ENCODE measurements at places on chromosomes 11 and 22.

DNA sequence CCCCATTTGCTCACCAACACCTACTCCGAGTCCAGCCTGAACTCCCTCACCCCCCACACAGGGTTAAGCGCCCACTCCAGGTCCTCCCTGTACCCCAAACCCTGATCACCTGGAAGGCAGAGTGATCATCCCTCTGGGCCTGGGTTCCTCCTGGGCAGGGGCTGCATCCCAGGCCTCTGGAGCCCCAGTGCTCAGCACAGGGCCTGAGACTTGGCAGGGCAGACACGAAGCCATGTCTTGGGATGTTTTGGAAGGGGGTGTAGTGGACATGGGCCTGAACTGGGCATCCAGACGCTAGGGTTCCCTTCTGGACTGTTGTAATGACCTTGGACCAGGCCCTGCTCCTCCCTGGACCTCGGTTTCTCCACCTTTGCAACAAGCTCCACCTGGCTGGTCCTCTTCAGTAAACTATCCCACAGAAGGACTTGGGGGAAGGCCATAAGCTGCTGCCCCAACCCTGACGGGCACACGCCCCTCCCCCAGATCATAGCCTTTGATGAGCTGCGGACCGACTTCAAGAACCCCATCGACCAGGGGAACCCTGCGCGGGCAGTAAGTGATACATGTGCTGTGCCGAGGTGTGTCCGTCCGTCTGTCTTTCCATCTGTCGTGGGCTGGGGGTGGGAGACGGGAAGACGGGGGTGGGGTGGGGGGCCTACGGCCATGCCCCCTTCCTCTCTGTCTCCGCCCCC, 3.9 kb downstream of the CNIH2 start:
- no peak for DNase-seq

- DNase-seq: no peak
Observed at GRCh38 chr11:65915821-65916251, 3.0 kb downstream of the C11orf68 start.

DNA sequence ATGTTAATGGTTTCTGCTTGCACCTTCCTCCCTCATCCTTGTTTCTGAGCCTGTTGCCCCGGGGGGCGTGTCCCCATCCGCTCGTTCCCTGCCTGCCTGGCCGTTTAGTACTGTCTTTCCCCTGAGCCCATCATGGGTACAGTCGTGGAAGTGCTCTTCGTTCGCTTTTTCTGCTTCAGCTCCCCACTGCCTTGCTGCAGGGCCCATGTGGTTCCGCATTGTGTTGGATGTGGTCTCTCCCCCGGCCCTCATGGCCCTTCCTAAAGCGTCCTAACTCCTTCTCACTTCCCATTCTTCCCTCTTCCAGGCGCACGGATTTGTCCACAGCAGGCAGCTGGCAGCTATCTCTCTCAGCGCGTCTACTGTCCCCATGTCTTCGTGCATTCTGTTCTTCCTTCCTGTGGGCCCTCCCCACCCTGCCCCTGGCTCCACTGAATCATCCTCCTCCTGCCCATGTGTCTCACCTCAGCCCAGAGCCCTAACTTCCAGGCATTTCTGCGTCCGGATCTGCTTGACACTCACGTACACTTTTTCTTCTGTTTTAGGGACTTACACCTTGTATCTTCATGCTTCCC, 98.1 kb downstream of the ZBTB16 start:
- DNase-seq: no peak

DNA sequence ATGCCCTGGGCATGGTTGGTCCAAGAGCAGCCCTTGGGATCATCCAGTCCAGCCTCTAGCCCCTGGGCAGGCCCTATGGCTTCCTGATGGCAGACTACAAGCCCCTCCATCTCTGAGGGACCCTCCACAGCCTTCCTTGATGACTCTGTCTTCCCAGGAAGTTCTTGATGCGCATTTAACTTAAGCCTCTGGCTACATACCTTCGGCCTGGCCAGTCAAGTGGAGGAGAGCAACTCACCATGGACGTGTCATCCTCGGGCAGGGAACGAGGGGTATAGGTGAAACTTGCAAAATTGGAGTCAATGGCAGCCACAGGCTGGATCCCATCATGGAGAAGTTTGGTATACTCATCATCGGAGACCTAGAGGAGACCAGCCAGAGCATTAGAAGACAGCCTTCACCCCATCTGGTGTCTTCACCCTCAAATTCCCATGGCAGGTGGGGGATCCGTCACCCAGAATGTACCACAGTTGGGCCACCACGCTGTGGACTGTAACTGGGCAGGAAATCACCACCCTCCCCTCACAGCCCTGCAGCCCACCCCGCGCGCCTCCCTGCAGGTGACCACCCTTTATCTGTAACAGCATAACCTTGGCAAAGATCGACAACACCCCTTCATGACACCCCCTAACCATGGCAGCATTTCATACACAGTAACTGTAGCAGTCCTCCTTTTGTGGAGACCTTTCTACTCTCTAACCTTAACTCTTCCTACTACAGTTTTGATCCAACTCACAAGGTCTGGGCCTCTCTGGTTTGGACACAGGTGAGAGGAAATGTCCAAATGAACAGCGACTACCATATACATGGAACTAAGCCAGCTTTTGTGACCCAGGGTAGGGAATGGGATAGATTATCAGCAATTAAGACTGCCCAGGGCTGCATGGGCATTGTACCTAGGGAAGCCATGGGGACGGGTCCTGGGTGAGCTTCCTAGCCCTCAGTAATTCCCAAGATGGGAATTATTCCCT, 91.7 kb downstream of the PDE2A start:
- no peak for DNase-seq

- DNase-seq: no peak
Observed at GRCh38 chr11:71248251-71248570, 4.2 kb downstream of the SHANK2 start.

- no peak for DNase-seq
Observed at GRCh38 chr22:39179841-39180335, 27.4 kb upstream of the CBX7 start.

Measured in stimulated activated CD8-positive, alpha-beta memory T cell treated with anti-CD3 and anti-CD28 coated beads, Interleukin-2, amount 100 ng/mL, for 48 hours (primary cell).